Stomach (tissue), 19 donors: ENCODE measurements at places on chromosomes 2 and 18. TPM values are rescaled to one million over a fixed set of nuclear protein-coding genes. Genes with fewer than 3 reads are reported as not detected.
A peak's percentile ranks its signal among the peaks of the same experiment; 100 is the strongest.

DNA sequence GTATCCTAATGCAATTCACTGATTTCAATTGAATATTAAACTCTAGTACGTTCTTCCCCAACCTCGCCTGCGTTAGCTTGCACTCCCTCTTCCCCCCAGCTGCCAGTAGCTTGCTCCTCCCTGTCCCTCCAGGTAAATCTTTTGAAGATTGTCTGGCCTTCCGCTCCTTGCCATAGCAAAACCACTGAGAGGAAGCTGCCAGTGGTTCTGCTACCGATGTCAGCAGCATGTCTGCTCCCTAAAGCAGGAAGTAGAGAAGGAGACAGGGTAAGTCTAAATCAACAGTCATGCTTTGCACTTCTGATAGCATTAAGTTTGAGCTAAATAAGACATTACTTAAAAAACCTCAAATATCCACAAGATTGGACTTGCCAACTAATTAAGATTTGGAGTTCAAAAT is 89.1 kb downstream of the SCN2A start:
- H3K4me1 ChIP-seq = no peaks in the 10 kb centered on the region
- H3K36me3 ChIP-seq = no peaks in the 10 kb centered on the region
- H3K27ac ChIP-seq = no peak overlapping the region
- peak; percentile 6 for DNase-seq

CNTNAP5 gene
- total RNA-seq = not detected

GRCh38 chr2:71212336-71212735 is 14.6 kb downstream of the PAIP2B start:
- no peak overlapping the region for H3K4me3 ChIP-seq
- no peaks in the 10 kb centered on the region for H3K27me3 ChIP-seq
- no peak for DNase-seq

DNA sequence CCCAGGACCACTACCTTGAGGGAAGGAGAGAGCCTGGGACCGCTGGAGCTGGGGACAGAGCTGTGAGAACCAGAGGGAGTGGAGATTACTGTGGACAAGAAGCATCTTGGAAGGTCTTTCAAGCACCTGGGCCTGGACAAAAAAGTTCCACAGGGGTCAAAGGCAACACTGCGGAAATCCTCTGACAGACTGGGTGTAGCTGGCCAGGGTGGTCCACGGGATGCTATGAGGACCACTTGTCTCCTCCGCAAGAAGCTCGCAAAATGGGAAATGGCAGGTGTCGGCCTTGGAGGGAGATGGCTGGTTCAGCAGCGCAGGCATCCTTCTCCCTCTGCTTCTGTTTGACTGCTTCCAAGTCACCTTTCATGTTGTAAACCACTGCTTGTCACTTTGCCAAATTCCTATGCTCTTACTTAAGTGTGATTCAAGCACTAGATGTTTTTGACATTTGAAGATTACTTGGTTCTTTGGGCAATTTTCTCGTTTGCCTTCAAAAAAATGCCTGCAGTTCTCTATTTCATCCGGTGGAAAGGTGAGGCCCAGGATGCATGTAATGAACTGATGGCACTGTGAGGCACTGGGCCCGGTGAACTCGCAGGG is 27.7 kb downstream of the KLHL29 start:
- no peak overlapping the region for H3K27ac ChIP-seq
- H3K4me1 ChIP-seq = peaks cover 45% of the 10 kb centered on the region

- DNase-seq = peak; percentile 81
- peaks cover 8% of the 10 kb centered on the region for H3K36me3 ChIP-seq
- no peaks in the 10 kb centered on the region for H3K27me3 ChIP-seq
- peaks cover 39% of the 10 kb centered on the region for H3K4me1 ChIP-seq
Measured at GRCh38 chr18:79507076-79507545, 111.4 kb downstream of the NFATC1 start.

DNA sequence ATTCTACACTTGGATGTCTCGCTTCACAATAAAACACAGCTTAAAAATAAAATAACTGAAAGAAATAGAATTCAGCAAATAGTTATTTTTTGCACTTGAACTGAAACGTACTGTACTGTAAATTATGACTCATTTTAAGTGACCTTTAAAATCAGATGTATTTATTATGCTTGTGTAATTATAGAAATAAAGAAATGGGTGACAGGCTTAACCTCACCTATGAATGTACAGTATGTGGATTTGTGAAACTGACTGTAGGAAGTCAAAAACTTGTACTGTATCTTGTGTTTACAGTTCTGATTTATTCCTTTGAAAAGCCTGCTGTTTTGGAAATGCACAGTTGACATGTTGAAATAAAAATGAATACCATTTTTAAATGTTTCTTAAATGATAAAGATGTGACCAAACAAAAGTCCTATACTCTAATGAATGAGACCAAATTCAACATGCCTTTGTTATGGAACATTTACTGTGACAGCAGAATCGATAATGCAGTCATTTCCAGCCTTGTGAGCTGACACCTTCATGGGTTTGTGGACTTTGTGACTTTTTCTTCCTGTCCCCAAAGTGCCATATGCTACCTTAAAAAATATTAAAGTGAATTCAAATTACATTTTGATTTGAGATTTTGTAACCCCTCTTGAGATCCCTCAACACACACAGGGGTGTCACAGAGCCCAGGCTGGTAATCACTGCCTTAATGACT is 32.7 kb downstream of the NEMP2 start:
- peaks cover 31% of the 10 kb centered on the region for H3K4me1 ChIP-seq
- no peaks in the 10 kb centered on the region for H3K27me3 ChIP-seq

DNA sequence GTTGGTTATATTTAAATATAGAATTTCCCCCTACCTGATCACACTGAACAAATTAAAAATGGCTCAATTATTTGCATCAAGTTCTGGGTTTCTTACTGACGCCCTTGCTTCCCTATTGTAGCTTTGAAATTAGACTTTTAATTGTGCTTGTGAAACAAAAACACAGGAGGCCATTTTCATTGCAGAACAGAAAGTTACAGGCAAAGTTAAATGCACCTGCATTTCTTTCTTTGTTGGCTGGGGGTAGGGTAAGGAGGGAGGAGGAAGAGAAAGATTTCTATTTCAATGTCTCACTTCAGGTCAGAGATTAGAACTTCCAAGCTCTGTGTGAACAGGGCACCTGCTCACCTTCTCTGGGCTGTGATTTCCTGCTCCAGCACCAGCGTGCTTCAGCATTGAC is 199.6 kb downstream of the BCL11A start:
- no peak overlapping the region for H3K4me3 ChIP-seq
- no peaks in the 10 kb centered on the region for H3K4me1 ChIP-seq
- DNase-seq = no peak
- H3K27ac ChIP-seq = peak overlapping the region; percentile 29

DNA sequence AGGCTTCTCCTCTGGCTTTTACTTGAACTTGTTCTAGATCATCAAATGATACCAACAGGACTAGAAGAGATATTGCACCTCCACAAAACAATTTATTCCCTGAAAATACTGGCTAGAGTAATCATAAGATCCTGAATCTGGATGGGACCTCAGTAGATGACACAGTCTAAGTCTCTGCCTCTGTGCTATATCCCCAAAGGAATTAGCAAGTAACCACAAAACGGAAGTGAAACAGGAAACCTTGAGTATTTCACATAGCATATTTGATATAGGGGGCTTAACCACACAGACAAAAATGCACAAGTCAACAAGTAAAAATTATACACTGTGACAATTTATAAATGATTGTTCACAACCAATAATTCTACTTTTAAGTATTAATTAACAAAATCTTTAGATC is 456.9 kb upstream of the TNP1 start:
- no peak overlapping the region for H3K4me3 ChIP-seq
- H3K27me3 ChIP-seq = no peaks in the 10 kb centered on the region

CKAP2L gene
- total RNA-seq = 4.4 TPM

DNA sequence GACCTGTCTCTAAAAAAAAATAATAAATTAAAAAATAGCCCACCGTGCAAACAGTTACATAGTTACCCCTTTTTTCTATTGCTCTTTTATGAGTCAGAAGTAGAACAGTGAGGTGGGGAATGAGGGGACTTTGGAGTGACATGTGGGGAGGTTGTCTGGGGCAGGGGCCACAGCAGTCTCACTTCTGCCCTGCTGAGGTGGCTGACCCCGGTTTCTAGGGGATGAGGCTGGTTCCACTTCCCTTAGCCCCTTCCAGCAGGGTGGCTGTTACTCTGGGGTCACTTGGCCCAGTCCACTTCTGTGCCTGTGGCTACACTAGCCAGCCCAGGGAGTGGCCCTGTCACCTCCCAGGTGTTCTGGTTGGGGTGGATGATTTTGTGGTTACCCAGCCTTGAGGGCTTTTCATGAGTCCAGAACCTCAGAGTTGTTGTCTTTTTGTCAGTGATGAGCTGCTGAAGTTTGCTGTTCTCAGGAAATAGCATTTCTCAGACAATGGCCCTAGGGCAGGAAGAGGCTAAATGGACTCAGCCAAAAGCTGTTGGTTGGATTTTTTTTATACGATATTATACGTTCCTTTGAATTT is 28.0 kb upstream of the SCLY start:
- H3K27me3 ChIP-seq = no peaks in the 10 kb centered on the region
- H3K36me3 ChIP-seq = peaks cover 85% of the 10 kb centered on the region
- H3K27ac ChIP-seq = no peak overlapping the region
- H3K4me3 ChIP-seq = no peak overlapping the region

ANKRD62 gene
- total RNA-seq = not detected

DNA sequence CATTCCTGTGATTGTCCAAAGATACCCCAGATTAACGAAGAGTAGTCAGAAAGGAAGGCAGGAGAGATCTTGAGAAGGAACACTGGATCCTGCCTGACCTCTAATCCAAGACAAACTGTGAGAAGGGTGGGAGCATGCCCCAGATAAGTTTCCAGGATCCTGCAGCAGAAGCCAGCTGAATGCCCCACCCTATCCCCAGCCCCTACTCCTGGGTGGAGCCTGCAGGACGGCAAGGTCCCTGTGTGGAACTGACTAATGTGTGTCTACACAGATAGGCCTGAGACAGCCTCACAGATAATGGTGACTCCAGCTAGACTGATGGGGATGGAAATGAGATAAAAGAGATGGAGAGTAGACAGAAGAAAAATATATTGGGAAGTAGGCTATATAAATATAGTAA is 174.3 kb downstream of the PDE1A start:
- H3K36me3 ChIP-seq = no peaks in the 10 kb centered on the region
- no peak for DNase-seq
- H3K27ac ChIP-seq = no peak overlapping the region
- no peak overlapping the region for H3K4me3 ChIP-seq

DNA sequence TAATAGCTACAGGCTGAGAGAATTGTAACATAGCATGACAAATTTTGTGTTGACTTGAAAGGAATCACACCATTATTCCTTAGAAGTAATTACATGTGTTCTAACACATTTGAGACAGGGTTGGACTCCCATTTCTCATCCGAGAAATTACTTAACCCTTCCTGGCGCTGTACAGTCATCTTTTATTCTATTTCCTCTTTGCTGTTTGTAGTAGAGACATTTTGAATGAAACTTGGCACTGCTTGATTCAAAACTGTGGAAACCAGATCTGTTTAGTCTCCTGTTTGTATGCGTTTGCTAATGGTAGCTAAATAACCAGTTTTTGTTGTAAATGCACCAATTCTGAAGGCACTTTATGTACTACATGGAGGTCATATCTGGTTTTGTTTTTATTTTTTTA is 231.9 kb downstream of the ALPK2 start:
- peaks cover 69% of the 10 kb centered on the region for H3K36me3 ChIP-seq
- peaks cover 6% of the 10 kb centered on the region for H3K4me1 ChIP-seq
- H3K27me3 ChIP-seq = no peaks in the 10 kb centered on the region
- DNase-seq = no peak
- H3K27ac ChIP-seq = no peak overlapping the region
- no peak overlapping the region for H3K4me3 ChIP-seq

DNA sequence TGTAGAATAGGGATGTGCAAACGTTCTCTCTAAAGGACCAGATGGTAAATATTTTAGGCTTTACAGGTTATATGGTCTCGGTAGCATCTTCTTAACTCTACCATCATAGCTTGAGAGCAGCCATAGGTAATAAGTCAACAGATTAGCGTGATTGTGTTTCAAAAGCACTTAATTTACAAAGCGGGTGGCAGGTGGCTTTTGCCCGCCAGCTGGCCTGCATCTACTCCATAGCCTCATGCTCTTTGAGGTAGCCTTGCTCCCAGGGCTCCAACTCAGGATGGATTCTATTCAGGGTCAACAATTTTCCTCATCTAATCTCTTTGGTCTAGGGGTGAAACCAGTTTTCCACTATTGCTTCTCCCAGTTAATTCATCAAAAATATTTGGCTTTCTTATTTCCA is 5.0 kb upstream of the ATP9B start:
- H3K4me1 ChIP-seq = no peaks in the 10 kb centered on the region
- H3K27me3 ChIP-seq = no peaks in the 10 kb centered on the region
- H3K4me3 ChIP-seq = no peak overlapping the region
- DNase-seq = no peak

GRCh38 chr2:55733335-55733734 is 39.7 kb upstream of the PNPT1 start:
- DNase-seq = no peak
- no peak overlapping the region for H3K4me3 ChIP-seq
- H3K27ac ChIP-seq = no peak overlapping the region
- no peaks in the 10 kb centered on the region for H3K4me1 ChIP-seq
- no peaks in the 10 kb centered on the region for H3K36me3 ChIP-seq

GRCh38 chr2:88666576-88666975 is 24.9 kb upstream of the RPIA start:
- no peak overlapping the region for H3K4me3 ChIP-seq
- H3K36me3 ChIP-seq = no peaks in the 10 kb centered on the region
- H3K4me1 ChIP-seq = peaks cover 5% of the 10 kb centered on the region

GRCh38 chr2:211854832-211855231 is 683.8 kb downstream of the ERBB4 start:
- H3K27me3 ChIP-seq = no peaks in the 10 kb centered on the region
- no peak overlapping the region for H3K4me3 ChIP-seq
- DNase-seq = no peak
- H3K36me3 ChIP-seq = no peaks in the 10 kb centered on the region
- H3K4me1 ChIP-seq = no peaks in the 10 kb centered on the region

HS1BP3 gene
- 105 TPM for total RNA-seq

GRCh38 chr18:76367168-76368125 is 127.6 kb downstream of the ZNF516 start:
- H3K4me3 ChIP-seq = no peak overlapping the region
- H3K36me3 ChIP-seq = peaks cover 4% of the 10 kb centered on the region
- H3K27ac ChIP-seq = no peak overlapping the region
- H3K27me3 ChIP-seq = no peaks in the 10 kb centered on the region
- no peak for DNase-seq
- H3K4me1 ChIP-seq = peaks cover 4% of the 10 kb centered on the region

CASP8 gene
- 17.0 TPM for total RNA-seq

DNA sequence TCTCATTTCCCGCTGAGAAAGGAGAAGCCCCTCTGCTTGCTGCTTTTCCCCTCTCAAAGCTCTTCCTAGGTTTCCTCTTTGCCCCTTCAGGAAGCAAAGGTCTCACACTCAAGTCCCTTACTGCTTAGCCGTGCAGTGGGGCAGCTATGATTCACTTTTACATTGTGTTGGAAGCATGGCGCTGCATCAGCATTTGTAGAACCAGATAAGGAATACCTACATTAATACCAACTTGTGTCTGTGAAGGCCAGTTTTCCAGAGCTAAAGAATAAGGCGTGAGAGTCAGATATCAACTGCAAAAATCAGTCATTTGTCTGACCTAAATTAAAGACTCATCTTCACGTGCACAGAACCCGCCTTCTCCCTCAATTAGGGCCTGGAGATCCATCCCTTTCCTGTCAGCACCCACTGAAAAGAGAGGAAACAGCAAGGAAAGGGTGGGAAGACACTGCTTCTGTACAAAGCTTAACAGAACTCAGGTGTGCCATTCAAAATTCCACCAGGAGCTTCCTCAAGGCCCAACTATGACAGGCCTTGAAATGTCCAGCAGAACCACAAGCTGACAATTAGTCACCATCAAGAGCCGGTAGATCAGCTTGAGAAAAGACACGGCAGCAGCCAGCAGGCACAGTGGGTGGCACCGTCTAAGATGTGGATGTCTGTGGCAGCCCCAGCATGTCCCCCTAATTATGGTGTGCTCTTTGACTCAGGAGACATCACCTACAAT is 16.1 kb upstream of the XDH start:
- no peaks in the 10 kb centered on the region for H3K36me3 ChIP-seq
- H3K4me1 ChIP-seq = no peaks in the 10 kb centered on the region

TFCP2L1 gene
- 48.2 TPM for total RNA-seq

FTCDNL1 gene
- total RNA-seq = not detected
